Left colon (tissue), 2 donors: ENCODE measurements at places on chromosomes 3 and 15. TPM values are rescaled to one million over a fixed set of nuclear protein-coding genes. Genes with fewer than 3 reads are reported as not detected.

SEMA4B gene
- total RNA-seq = 97.2 TPM

SCN11A gene
- 0.12 TPM for total RNA-seq

SLC24A1 gene
- 8.9 TPM for total RNA-seq

DNAJA4 gene
- total RNA-seq = 39.6 TPM

TM4SF1 gene
- total RNA-seq = 27.0 TPM
